ENCODE measurements at places on chromosomes 7 and 10.

DNA sequence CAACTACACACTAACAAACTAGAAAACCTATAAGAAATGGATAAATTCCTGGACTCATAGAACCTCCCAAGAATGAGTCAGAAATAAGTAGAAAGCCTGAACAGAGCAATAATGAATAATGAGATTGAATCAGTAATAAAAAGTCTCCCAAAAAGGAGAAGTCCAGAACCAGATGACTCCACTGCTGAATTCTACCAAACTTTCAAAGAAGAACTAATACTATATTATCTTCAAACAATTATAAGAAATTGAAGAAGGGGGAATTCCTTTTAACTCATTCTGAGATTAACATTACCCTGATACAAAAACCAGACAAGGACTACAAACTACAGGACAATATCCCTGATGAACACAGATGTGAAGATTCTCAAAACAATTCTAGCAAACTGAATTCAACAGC, 47.8 kb upstream of the CDK6 start:
- DNase-seq, result no peak

DNA sequence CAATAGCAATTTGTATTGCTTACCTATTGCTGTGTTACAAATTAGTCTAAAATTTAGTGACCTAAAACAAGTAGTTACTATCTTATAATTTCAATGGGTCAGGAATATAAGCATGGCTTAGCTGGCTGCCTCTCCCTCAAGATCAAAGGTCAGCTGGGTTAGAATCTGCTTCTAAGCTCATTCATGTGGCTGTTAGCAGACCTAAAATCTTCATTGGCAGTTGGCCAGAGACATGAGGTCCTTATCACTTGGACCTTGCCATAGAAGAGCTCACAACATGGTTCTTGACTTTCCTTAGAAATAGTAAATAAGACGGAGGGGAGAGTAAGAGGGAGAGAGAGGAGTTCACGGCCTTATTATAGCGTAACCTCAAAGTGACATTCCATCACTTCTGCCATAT, 468.0 kb downstream of the HTR7 start:
- DNase-seq, result no peak

- DNase-seq, result no peak
Observed at GRCh38 chr10:43978091-43978490, 329.4 kb upstream of the ZNF32 start.

DNA sequence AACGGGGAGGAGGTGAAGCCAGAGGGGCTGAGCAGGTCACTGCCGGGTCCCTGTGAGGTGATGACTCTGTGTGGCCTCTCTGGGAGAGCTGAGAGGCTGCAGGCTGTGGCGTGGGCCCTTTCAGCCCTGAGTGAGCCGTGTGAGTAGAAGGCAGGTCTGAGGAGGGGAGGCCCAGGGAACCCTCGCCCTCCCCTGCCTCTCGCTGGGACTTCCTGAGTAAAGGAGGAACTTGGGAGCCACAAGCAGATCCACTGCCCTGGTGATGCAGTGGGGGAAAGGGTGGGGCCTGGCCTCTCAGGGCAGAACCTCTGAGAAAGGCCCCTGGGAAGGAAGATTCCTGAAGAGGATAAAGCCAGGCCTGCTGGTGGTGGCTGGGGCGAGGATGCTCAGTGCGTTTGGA, 22.8 kb downstream of the EEPD1 start:
- no peak for DNase-seq

- DNase-seq, result no peak
Observed at GRCh38 chr10:97939446-97939990, 89.9 kb downstream of the GOLGA7B start.

DNA sequence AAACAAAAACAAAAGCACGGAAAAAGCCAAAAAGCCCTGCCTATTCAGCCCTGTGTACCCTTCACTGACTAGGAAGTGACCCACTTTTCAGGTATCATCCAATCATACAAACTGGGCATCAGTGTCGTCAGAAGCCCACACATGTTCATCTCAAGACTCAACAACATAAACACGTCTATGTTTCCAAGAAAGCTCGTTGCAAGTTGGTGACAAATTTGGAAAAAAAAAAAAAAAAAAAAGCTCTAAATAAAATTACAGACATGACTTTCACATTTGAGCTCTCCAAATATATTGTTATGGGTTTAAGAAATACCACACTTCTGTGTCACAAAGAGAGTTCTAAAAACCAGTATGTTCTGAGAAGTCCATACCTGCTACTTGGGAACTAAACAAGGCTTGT, 204.7 kb upstream of the KLF14 start:
- no peak for DNase-seq

DNA sequence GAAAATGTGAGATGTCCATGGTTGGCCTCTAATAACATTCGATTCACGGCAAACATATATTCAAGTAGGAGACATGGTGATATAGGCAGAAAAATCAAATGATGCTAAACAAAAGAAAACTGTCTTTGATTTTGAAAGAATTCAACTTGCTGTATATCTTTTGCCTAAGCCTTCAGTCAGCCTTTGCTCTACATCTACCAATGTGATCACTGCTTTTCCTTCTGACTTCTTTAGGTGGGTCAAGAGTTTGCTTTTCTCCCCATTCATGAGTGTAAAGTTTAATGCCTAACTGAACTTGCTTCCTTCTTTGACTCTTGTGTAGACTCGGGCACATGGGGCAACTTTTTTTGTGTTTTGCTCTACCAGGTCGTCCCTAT, 417 bp upstream of the HIF1AN start:
- no peak for DNase-seq

DNA sequence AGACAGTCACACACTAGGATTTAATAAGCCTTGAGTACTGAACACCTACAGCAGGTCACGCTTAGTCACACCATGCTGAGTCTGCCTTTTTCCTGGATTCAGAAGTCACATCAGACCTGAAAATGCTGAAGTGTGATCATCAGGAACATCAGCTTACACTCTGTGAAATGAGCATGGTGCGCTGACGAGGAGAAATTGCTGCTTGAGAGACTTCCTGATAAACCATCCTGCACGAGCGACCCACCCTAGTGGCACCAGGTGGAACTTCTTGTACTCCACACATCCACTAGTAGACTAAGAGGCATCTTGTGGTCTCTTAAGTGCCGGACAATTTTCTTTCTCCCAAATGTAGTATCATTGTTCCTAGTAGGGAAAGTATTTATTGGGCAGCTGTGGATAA, 51.8 kb upstream of the MRLN start:
- no peak for DNase-seq

Data from NCI-H2081 treated with DMSO at 0.1 percent for 48 hours (cell line).